Fibroblast of skin of back (primary cell): ENCODE measurements at places on chromosomes 11 and 22.

DNA sequence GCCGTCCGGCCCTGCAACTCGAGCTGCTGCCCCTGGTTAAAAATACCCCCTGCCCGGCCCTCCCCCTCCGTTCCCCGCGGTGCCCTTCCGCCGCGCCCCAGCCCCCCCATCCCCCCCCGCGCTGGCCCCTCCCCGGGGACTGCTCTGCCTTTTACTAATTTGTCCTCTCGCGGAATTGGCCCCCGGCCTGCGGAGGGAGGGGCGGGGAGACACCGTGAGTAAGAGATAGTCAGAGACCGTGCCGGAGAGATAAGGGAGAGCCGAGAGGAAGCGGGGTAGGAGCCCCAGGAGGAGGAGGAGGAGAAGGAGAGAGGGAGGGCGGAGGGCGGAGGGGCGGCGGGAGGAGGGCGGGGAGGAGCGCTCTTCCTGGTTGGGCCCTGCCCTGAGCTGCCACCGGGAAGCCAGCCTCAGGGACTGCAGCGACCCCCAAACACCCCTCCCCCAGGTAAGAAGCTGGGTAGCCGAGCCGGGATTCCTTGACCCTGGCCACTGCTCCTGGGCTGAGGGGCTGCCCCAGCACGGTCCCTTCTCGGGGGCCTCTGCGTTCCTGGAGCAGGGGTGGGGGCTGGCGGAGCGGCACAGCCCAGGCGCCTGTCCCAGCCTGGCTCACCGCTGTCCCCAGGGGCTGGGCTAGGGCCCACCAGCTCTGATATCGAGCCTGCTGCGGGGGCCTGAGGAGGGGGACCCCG, at the start of gene CAPN1:
Gene CAPN1 (plus strand): TSS at position 360 of the 689 bp plus-strand sequence. CDS start 774 bp downstream, outside the sequence.
- DNase-seq, result peak; percentile 95

GRCh38 chr11:68008381-68009337, 1.5 kb upstream of the ALDH3B1 start:
- no peak for DNase-seq

GRCh38 chr22:27312966-27313855, 488.3 kb downstream of the MN1 start:
- DNase-seq, result no peak

- DNase-seq, result no peak
Observed at GRCh38 chr11:93784935-93785360, 866 bp downstream of the MED17 start.

- peak; percentile 26 for DNase-seq
Observed at GRCh38 chr22:43094085-43094484, 4.9 kb upstream of the TTLL1 start.

DNA sequence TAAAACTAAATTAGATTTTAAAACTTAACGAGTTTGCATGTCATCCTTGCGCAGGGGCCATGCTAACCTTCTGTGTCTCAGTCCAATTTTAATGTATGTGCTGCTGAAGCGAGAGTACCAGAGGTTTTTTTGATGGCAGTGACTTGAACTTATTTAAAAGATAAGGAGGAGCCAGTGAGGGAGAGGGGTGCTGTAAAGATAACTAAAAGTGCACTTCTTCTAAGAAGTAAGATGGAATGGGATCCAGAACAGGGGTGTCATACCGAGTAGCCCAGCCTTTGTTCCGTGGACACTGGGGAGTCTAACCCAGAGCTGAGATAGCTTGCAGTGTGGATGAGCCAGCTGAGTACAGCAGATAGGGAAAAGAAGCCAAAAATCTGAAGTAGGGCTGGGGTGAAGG, 10.6 kb downstream of the LIMK2 start:
- DNase-seq, result no peak

DNA sequence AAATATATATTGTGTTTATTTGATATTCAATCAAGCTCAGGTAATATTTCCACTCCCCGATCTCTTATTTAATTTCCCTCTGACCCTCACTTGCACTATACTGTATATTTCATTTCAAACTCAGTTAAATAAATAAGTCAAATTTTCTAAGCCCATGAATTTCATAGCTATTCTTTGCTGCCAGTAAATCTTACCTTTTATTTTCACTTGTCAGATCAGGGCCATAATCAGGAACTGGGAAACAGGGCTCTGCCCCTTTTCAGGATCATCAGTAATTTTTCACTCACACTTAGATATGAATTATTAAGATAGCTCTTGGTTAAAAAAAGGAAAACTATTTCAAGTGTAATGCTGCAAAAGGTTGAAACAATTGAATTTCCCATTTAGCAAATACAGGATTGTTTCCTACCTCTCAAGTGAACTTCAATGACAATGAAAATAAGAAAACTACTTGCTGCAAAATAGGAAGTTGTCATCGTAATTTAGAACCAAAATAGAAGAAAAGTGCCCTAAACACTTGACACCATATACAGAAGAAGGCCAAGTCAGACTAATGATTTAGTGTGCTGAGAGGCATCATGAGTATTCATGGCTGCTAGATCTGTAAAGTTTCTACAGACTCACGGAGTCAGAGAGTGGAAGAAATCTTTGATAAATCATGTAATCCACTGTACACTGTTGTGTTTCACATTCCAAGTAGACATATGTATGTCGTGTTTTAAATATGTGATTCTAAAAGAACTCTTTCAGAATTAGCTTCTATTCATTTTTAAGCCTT, 316.8 kb upstream of the CNTN5 start:
- DNase-seq, result no peak

DNA sequence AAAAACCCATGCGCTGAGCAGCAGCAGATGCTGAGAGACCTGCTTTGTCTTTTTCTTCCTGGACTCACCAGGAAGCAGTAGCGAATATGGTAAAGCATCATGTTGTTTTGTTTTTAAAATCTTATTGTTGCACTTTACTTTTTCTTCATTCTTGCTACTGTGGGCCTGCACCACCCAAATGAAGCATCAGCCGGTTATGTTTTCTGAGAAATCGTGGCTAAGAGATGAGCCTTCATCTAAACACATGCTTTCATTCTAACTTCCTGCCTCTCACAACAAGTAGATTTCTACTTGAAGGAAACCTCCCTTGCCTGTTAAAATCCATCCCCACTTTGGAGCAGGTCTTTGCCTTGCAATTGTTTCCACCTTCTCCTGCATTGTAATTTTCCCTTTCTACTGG, 1025.9 kb downstream of the NTM start:
- DNase-seq, result no peak

GRCh38 chr11:125887373-125888324, at the start of gene HYLS1:
TSS of gene HYLS1 (plus strand) at chr11:125887668. CDS start at chr11:125899369, 11,701 bp downstream.
- DNase-seq, result peak; percentile 97

- DNase-seq, result no peak
Observed at GRCh38 chr11:47398011-47398410, 10.4 kb upstream of the SLC39A13 start.

DNA sequence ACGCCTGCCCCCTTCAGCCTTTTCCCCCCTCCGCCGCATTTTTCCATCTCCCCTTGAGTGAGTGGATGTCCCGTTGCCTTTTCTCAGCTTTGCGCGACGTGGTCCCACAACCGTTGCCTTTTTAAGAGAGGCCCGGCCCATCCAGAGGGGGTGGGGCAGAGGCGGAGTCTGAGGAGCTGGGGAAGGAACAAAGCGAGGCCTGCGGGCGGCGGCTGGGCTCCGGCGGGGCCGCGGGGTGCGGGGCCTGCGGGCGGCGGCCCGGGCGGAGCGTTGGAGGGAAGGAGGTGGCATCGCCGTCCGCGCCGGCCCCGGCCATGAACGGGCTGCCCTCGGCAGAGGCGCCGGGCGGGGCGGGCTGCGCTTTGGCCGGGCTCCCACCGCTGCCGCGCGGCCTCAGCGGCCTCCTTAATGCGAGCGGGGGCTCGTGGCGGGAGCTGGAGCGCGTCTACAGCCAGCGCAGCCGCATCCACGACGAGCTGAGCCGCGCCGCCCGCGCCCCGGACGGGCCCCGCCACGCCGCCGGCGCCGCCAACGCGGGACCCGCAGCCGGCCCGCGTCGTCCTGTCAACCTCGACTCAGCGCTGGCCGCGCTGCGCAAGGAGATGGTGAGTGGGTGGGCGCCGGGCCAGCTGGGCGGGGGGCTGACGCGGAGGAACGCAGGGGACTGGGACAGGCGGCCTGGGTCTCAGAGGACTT, at the start of gene FAM89B:
Gene FAM89B (plus strand): TSS at position 183 of the 696 bp plus-strand sequence. CDS start 132 bp downstream, at position 315.
- peak; percentile 89 for DNase-seq

- DNase-seq, result peak; percentile 94
Observed at GRCh38 chr11:13339195-13340153, 61.9 kb downstream of the BMAL1 start.

- no peak for DNase-seq
Observed at GRCh38 chr22:47392729-47393128, 630.3 kb downstream of the TBC1D22A start.

DNA sequence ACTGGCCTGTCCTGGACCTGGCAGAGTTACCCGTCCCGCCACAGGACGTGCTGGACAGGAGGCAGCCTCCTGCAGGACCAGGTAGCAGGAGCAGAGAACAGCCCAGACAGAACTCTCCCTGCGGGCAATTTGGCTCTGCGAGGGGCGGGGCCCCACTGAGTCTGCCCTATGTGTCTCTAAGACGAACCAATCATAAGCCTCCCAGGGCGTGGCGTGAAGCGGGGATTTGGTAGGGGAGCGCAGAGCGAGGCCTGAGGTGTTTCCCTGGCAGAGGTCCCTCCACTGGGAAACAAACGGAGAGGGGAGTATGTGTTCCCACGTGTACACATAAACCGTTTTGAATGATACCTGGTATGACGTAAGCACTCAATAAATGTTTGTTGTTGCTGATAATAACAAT, 7.4 kb downstream of the CD82 start:
- no peak for DNase-seq

- DNase-seq, result no peak
Observed at GRCh38 chr11:71428861-71429435, 19.2 kb downstream of the DHCR7 start.

- DNase-seq, result no peak
Observed at GRCh38 chr11:95922099-95922498, 1.8 kb downstream of the MTMR2 start.

GRCh38 chr22:42443240-42444076, 11.3 kb upstream of the NFAM1 start:
- no peak for DNase-seq

DNA sequence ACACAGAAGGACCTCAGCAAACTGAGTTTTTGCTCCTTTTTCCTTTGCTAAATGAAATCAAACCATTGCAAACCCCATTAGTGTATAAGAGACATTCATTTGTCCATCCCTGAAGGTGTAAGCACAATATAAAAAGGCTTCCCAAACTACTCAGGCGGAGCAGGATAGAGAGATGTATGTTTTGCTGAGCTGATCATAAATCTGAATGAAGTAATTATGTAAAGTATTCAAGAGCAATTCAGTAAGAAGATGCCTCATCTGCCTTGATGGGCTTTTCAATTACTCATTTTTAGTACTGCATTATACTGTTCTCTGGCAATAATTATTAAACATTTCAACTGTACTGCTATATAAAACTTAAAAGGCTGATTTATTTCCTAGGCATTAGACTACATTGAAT, 65.0 kb downstream of the SPON1 start:
- DNase-seq, result no peak

DNA sequence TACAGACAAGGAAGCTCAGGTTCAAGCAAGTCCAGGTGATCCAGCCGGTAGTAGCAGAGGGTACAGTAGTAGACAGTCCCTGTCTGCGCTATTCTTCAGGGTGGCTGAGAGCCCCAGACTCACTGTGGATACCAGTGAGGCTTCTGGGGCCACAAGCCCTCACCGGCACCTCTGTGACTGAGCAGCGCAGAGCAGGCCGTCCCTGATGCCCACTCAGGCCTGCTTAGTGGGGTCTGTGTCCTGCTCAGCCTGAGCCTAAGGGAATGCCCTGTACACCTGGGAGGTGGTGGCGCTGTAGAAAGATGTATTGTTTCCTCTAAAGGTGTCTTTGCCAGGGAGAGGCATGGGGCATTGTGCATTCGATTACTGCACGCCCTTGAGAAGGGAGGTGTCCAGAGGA, 143.8 kb downstream of the CACNA1I start:
- DNase-seq, result no peak

DNA sequence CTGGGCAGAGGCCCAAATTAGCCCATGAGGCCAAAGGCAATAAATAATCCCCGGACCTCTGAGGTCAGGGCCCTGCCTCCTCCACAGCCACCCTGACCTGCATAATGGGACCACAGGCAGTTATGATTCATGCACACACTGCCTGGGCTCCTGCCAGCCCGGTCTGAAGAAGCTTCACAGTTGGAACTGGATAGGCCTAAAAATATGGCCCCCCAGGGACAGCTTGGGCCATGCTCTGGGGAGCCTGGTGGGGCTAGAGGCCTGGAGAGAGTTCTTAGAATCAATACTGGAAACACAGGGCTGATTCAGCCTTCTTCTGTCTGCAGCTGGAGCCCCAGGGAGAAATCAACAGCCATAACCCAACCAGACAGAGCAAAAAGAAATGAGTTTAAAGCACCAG, 112.8 kb upstream of the CADM1 start:
- DNase-seq, result peak; percentile 94

- no peak for DNase-seq
Observed at GRCh38 chr22:48711031-48711431, 1116.6 kb downstream of the BRD1 start.

GRCh38 chr22:27833803-27834202, 32.2 kb upstream of the MN1 start:
- DNase-seq, result no peak

GRCh38 chr22:29151316-29151715, 54.4 kb upstream of the EMID1 start:
- no peak for DNase-seq

DNA sequence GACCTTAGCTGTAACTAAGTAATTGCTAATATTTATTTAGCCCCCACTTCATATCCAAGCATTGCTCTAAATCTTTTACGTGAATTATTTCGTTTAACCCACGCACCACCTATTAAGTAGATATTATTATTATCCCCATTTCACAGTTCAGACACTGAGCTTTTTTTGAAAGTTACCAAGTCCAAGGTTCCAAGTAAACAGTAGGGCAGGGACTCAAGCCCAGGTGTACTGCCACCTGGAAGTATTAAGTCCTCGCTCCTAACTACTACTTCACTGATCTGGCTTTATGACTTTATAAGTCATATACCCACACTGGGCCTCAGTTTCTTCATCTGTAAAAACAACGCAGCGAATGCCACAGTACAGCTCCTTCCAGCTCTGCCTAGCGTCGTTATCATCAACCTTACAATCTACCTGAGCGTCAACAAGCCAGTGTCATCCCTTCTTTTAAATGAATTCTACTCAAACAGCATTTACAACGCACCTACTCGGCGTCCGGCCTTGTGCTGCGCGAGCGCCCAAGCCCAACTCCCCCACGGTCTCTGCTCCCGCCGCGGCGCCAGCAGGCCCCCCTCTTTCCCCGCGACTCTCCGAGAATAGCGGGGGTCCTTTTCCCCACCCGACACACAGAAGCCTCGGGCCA, 624 bp downstream of the TMEM41B start:
- peak; percentile 13 for DNase-seq

- no peak for DNase-seq
Observed at GRCh38 chr11:117099696-117100095, 1.5 kb upstream of the SIK3 start.

DNA sequence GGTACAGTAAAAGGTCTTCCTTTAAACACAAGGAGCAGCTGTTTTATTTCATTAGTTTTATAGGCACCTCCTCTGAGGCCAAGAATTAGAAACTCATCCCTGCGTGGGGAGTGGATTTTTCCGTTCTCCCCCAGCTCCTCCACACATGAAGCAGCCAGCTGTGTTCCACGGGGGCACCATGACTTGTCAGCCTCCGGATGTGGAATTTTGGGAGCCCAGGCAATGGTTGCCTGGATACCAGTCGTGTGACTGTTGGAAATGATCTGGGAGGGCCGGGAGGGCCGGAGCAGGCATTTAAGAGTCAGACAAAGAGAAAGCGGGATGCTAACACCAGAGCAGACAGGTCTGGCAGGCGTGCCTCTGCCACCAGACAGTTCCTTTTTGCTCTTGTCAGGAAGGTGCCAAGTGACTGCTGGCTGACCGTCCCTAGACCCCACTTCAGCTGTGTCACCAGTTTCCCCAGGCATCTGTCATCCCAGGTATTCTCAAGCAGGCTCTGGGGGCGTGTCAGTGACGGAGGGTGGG, 15.9 kb upstream of the CDC42EP2 start:
- peak; percentile 56 for DNase-seq
